ENCODE measurements at places on chromosomes 7 and 10. TPM values are rescaled to one million over a fixed set of nuclear protein-coding genes. Genes with fewer than 3 reads are reported as not detected.

Gene HEPACAM2
- total RNA-seq, result not detected

Gene FAM131B
- 0.18 TPM for total RNA-seq

Gene TSPAN13
- 22.5 TPM for total RNA-seq

Gene NAMPT
- total RNA-seq, result 57.6 TPM

Gene GRM3
- not detected for total RNA-seq

Gene GPRIN2
- 0.58 TPM for total RNA-seq

Gene PPP1R3C
- total RNA-seq, result 2.2 TPM

Gene ERVW-1
- not detected for total RNA-seq

Gene SMKR1
- total RNA-seq, result 0.48 TPM

Gene PSD
- total RNA-seq, result 0.24 TPM

Gene HOXA2
- 0.31 TPM for total RNA-seq

Gene GDF10
- total RNA-seq, result not detected

Gene ELFN1
- 0.10 TPM for total RNA-seq

Gene C10orf143
- total RNA-seq, result 1.1 TPM

Gene EPO
- total RNA-seq, result 0.41 TPM

Gene AMPH
- total RNA-seq, result not detected

Gene PON1
- total RNA-seq, result not detected

Gene NOS3
- total RNA-seq, result 5.3 TPM

Gene MSANTD7
- total RNA-seq, result 15.9 TPM

Measured in foreskin keratinocyte (primary cell).